ENCODE measurements at places on chromosomes 12 and 14.

DNA sequence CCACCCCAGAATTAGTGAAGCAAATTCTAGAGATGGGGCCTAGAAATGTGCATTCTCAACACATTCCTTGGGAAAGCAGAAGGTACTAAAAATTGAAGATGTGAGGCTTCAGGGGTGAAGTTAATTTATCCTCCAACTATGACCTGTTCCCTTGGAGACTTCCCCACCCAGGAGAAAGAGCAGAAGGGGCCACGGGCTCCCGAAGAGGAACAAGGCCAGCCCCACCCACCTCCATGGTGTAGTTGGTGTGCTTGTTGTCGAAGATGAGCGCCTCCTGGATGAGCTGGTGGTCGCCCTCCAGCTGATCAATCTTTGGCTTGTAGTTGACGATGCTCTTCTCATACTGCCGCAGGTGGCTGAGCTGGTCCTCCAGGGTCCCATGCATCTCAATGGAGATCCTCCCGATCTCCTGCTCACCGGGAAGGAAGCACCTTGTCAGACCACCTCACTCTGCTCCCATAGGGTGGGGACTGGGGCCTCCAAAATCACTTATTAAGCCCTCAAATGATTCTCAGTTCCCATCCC lies 87.8 kb upstream of the ZFP36L1 start:
- no peak for DNase-seq

DNA sequence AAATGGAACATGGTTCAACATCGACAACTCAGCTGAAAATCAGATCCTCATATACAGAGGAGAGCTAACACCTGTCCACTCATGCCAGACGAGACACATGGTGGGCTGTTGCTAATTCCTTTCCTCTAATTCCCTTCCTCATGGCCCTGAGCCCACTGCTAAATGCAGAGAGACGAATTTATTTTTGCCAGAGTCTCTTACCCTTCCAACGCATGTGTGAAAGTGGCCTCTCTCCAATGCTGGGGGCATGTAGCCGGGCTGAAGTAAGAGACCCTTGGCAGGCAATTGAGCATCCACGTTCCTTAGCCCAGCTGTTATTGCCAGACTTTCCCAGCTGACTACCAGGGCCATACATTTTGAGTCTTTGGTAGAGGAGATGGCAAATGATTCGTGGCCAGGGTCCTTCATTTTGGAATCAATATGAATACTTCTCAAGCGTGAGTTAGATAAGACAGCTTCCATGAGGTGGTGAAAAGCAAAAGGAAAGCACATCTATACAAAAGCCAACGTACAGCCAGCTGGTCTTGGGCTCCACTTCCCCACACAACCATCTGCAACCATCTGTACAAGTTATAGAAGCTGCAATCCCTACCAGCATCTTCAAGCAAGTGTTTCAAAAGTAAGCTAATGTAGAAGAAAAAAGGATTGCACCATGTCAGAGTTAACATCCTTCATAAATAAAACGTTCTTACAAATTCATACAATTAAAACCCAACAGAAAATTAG lies 28.6 kb downstream of the CORO1C start:
- no peak for DNase-seq

GRCh38 chr12:15717940-15718567 lies 71.1 kb downstream of the EPS8 start:
- DNase-seq, result no peak

GRCh38 chr14:103910984-103911383 lies 17.3 kb upstream of the TDRD9 start:
- no peak for DNase-seq

- DNase-seq, result no peak
Observed at GRCh38 chr14:58824796-58825195, 187.0 kb downstream of the DACT1 start.

DNA sequence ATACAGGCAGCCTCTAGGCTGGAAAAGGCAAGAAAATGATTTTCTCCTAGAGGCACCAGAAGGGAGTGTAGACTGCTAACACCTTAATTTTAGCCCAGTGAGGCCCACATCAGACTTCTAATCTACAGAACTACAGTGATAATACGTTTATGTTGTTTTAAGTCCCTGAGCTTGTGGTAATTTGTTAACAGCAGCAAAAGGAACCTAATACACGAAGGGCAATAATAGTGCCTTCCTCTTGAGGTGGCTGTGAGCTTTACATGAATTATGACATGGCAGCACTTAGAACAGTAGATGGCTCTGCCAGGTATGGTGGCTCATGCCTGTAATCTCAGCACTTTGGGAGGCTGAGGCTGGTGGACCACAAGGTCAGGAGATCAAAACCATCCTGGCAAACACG lies 118.8 kb downstream of the ZNF664 start:
- DNase-seq, result no peak

GRCh38 chr12:99027461-99027860 lies 382.4 kb downstream of the APAF1 start:
- DNase-seq, result no peak

DNA sequence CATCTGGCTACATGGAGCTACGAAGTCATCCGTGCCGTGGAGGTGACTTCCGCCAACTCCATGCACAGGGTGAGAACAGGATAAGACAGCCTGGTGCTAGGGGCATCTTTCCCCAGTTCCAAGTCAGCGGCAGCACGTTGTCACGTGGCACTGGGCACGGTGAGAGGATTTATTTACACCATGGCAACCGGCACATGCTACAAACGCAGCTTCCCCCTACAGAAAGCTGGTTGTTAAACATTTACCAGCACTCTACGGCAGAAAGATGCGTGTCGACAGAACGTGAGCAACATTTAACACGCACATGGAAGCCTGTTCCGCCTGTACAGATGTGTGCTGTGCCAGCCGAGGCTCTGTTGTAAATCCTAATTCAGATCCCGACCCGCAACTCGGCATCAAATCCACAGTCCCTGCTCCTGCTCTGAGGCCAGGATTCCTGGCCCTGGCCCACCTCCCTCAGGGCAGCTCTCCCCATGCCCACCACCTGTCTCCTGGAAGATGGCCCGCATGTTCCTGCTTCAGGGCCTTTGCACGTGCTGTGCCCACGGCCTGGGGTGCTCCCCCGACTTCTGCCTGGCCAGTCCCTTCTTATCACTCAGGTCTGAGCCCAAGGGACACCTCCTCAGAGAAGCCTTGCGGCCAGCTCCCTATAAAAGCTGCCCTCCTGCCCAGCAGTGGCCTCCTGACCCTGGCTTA lies 114.1 kb downstream of the RFLNA start:
- no peak for DNase-seq

DNA sequence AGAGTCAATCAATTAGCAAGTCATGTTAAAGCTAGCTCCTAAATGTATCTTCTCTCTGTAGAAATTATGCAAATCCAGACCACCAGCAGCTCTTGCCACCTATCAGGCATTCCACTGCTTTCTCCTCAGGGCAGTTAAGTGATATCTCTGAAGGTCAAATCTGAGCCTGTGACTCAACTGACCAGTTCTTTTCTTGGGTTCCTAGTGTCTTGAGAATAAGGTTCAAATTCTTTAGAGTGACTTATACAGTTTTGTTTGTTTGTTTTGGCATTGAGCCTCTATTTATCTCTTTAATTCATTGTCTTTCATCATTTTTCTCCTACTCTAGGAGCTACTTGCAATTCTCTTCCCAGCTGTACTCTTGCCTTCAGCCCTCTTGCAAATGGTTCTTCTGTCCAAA lies 2.5 kb upstream of the LRIG3 start:
- DNase-seq, result no peak

Data from substantia nigra (tissue), 51 donors.